ENCODE measurements at places on chromosomes 13 and 19. TPM values are rescaled to one million over a fixed set of nuclear protein-coding genes. Genes with fewer than 3 reads are reported as not detected.

The TBXA2R gene
- total RNA-seq: 1.3 TPM

The EFNA2 gene
- not detected for total RNA-seq

DNA sequence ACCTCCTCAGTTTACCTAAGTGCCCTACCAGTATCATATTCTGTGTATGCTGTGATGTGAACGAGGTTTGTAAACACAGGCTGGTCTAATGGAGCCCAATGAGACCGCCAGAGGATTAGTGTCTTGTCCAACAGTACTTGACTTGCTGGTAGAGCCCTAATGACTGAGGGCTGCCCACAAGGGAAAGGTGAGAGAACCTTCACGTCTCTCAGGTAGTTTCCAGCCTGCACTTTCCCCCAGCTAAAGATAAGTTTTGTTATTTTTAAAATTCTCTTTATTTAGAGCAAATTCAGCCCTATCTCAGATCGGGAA is 498 bp upstream of the RBM26 start:
- DNase-seq: no peak

- peak; percentile 76 for DNase-seq
Measured at GRCh38 chr13:36130552-36131221, 495 bp downstream of the DCLK1 start.

GRCh38 chr19:19115954-19116353 is 22.3 kb downstream of the TMEM161A start:
- no peak for DNase-seq

DNA sequence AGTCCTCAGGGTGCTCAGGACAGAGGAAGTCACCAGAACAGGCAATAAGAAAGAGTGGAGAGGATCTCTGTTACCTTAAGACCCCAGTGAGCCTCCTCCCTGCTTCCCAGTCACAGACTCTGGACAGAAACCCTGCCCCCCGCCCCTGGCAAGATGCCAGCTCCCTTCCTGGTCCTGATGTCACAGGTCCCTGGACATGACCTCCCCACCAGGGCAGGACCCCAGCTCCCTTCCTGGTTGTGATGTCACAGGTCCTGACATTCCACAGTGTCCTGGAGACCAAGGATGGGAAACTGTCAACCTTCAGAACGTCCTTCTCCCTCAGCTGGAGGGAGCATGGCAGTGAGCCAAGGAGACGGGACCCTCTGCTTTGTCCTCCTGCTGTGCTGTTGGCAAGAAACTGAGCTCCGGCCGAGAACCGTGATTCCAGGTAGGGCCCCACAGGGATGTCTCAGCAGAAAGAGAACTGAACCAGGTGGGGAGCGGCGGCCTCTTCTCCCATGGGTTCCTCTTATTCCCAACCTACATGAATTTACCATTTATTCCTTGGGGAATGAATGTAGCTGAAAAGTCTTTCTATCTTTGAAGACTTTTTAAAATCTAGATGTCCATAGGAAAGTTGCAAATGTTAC is at the start of gene SPACA7:
SPACA7 (plus strand) TSS at position 306 of the 632 bp plus-strand sequence; CDS start at position 337, 31 bp downstream.
- no peak for DNase-seq

- DNase-seq: no peak
Measured at GRCh38 chr19:52542984-52543664, 15.7 kb downstream of the ZNF808 start.

- no peak for DNase-seq
Measured at GRCh38 chr13:109816112-109816807, 29.9 kb upstream of the IRS2 start.

GRCh38 chr19:16324384-16325160 is at the start of gene KLF2:
KLF2 (plus strand) TSS chr19:16324826; CDS start chr19:16324924, 98 bp downstream.
- peak; percentile 99 for DNase-seq

Measured in right cardiac atrium (tissue), 5 donors.